ENCODE measurements at places on chromosomes 4 and X.
A peak's percentile ranks its signal among the peaks of the same experiment; 100 is the strongest.

- no peak for DNase-seq
Observed at GRCh38 chr4:164621886-164622521, 131.9 kb upstream of the SMIM31 start.

DNA sequence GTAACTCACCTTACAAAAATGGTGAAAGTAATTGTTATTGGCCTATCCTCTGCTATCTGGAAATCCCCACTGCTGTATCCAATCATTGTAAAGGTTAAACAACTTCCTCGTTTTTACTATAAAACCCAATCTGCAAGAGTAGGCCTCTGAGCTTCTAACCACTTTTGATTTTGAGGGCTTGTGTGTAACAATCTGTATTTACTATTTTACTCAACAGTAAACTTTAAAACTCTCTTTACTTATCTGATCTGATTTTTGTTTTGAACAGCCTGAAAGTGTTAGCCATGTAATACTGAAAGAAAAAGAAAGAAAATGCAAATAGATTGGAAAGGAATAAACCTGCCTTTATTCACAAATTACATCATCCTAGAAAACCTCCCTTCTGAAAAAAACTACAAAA lies 63.1 kb downstream of the SLC10A7 start:
- no peak for DNase-seq

GRCh38 chr4:38095691-38096090 lies 135.5 kb downstream of the PTTG2 start:
- DNase-seq: no peak

DNA sequence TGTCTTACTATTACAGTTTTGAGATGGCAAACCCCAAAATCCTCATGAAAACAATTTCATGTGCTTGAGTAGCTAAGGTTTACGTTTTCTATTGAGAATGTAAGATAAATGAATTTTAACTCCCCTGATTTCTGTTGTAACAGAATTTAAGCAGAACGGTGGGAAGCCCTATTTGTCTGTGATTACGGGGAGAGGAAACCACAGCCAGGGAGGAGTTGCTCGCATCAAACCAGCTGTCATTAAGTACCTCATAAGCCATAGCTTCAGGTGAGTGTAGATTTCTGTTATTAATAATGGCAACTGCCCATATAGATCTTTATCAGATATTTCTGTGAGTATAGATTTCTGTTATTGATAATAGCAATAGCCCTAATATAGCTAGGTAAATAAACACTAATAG lies 44.2 kb upstream of the RHOH start:
- no peak for DNase-seq

DNA sequence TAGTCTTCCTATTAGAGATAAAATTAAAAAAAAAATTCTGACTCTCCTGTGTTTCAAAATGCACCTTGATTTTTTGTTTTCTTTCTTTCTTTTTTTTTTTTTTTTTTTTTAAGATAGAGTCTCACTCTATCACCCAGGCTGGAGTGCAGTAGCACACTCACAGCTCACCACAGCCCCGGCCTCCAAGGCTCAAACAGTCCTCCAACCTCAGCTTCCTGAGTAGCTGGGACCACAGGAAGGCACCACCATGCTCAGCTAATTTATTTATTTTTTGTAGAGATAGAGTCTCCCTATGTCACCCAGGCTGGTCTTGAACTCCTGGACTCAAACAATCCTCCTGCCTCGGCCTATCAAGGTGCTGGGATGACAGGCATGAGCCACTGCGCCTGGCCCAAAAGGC lies 41.1 kb upstream of the TMEM184C start:
- no peak for DNase-seq

DNA sequence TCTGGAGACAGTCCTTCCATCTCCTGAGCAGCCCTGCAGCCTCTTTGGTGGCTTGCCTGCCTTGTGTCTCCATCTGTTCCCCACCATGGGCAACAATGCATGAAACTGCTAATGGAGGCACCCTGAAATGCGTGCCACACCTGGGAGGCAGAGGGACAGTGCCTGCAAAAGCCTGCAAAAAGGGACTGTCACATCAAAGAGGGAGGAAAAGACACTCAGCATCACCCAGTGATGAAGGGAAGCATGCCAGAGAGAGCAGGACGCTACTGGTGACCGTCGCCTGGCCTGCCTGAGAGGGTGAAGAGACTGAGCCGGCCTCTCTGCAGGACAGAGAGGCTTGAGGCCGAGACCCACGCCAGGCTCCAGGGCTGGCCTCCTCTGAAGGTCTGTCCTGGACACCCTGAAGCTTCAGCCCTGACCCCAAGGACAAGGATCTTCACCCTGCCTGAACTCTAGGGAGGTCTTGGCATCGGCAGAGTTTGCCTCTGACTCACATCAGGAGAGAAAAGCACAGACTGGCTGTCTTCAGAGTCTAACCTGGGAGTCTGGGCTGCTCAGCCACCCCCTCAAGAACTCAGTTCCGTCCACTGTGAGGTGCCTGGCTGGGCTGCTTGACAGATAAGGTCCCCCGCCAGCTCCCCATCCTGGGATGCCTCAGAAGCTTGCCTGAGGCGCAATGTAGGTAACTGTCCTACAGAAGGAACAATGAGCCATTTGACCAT lies 8.1 kb downstream of the ACSL1 start:
- DNase-seq: no peak

DNA sequence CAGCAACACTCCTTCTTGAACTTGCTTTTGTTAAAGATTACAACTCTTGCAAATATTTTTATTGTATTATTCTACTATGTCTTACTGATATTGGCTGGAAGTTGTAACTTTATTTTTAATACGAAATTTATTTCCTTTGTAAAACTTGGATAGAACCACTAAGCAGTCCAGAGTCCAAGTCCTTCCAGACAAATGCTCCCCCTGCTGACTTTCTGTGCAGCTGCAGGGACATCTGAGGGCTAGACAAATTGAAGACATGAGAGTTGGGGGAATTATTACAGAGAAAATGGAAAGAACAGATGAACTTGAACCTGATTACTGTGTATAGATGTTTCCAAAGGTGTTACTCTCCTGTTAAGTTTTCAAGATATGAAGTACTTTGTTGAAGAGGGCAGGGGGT lies 238.8 kb downstream of the GRIA3 start:
- peak; percentile 9 for DNase-seq

DNA sequence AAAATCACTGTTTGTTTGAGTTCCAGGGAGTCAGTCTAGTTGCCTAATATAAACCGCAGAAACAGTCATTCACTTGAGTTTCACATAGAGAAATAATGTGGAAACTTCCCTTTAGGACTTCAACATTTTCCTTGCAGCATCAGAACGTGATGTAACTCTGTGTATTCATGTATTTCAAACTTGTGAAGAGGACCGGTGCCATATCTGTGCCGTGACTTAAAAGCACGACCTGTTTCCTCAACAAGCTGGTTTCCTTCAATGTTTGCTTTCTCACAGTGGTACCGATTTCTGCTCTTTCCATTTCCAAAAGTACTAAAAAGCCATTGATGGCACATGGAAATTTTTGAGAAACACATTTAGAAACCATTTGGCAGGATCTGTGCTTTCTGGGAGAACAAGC lies 166.6 kb upstream of the RAPGEF2 start:
- DNase-seq: no peak

GRCh38 chrX:149908308-149908707 lies 21.1 kb upstream of the HSFX4 start:
- DNase-seq: no peak

- DNase-seq: no peak
Observed at GRCh38 chr4:122612540-122612939, 8.3 kb downstream of the IL21 start.

GRCh38 chr4:42390622-42391354 lies 6.5 kb upstream of the SHISA3 start:
- peak; percentile 31 for DNase-seq

DNA sequence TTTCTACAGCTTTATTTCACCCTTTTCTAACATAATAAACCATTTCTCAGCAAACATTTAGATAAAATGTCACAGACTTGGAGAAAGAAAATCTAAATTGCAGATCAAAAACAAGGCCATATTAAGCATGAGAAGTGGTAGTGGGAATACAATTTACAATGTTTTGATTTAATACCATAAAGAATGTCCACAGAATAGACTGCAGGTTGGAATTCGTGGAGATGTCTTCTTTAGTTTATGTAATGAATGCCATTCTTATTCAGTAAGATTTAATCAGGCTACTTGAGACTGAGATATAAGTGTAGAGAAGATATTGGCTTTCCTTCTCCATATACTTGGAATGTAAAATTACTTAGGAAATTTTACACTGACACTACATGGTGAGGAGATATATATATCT lies 91.9 kb upstream of the ZFP42 start:
- DNase-seq: no peak

DNA sequence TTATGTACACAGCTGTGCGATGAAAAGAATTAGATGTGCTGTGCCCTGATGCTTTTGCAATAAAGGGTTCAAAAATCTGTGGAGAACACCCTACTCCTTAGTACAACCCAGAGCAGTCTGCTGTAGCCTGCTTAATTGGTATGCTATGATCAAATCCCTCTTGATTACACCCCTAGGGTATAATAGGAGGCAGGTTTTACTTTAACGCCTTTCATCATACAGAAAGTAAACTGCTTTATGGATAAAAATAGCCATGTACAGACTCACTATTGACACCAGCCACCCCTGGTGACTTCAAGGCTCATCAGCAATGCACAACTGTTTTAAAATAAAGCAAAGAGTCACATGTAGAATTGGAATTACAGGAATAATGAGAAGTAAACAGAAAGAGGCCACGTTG lies 315.3 kb downstream of the DMD start:
- no peak for DNase-seq

DNA sequence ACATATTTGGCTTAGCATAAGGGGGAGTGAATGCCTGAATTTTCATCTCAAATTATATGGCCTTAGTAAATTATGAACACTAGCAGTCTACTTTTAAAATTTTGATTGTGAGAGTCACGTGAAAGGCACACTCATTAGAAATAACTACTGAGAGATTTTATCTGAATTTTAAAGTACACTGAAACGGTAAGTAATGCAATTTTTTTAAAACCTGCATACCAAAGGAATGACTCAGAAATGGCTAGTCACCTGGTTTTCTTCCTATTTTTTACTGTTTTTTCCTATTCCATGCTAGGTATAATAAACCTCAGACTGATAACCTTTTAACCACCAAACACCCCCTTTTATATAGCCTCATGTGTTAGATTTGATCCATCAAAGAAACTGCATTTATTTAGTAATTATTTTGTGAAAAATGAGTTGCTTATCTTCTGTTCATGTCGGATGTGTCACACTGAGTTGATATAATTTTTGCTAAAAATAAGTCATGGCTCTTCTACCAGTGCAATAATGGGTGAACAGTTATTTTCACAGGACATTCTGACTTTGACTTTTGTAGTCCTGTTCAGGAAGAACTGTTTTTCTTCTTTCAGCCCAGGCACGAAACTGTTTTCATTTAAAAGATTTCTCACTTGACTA lies 40.4 kb downstream of the CPEB2 start:
- DNase-seq: no peak

- no peak for DNase-seq
Observed at GRCh38 chr4:786861-787300, 39.0 kb downstream of the CPLX1 start.
